ENCODE measurements at places on chromosomes 7 and 10.

DNA sequence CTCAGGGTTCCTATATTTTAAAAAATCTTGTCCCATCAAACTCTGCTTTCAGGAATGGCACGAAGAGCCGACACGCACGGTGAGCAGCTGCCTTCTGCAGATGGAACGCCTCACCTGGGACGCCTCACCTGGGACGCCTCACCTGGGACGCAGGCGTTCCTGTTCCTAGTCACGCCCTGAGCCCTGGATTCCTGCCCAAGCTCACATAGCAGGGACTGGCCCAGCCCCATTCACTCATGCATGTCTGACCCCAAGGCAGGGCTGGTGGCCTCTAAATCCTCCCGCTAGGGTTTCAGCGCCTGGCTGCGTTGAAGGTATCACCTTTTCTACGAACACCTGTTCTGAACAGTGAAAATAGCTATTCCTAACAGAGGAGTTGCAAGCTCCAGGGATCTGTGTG is 49.8 kb downstream of the CARD11 start:
- peaks cover 4% of the 10 kb centered on the region for H3K4me1 ChIP-seq
- no peak for DNase-seq
- no peak overlapping the region for H3K27ac ChIP-seq
- H3K4me3 ChIP-seq = no peak overlapping the region

DNA sequence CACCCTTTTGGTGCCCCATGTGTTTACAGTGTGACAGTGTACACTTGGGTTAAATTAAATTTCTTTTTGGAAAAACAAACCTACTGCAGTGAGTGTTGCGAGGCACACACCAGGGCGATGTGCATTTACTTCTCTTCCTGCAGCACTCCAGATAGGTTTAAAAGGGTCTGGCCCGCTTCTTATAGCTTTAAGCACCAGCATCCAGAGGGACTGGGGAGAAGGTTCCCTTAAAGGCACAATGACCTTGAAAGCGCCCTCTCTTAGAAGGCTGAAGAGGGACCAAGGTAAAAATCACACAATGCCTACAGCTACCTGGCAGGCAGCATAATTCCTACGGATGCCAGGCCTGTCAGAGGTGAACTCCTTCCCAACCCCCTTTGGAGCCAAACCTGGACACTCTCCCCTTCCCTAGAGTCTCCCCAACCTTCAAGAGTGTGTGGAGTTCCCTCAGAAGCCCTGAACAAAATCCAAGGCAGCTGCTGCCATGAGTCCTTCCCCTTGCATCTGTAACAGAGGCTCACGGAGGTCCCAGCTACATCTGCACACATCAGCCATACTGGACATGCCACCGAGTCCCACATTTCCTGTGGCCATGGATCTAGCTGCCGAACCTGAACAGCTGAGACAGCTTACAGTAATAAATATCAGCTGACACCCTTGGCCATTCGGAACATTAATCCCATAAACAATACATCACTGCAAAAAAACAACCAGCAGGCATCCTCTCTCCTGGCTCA is 33.2 kb downstream of the TRIM8 start:
- DNase-seq = no peak
- no peaks in the 10 kb centered on the region for H3K27me3 ChIP-seq
- no peak overlapping the region for H3K27ac ChIP-seq
- H3K4me3 ChIP-seq = no peak overlapping the region
- H3K4me1 ChIP-seq = peaks cover 50% of the 10 kb centered on the region

DNA sequence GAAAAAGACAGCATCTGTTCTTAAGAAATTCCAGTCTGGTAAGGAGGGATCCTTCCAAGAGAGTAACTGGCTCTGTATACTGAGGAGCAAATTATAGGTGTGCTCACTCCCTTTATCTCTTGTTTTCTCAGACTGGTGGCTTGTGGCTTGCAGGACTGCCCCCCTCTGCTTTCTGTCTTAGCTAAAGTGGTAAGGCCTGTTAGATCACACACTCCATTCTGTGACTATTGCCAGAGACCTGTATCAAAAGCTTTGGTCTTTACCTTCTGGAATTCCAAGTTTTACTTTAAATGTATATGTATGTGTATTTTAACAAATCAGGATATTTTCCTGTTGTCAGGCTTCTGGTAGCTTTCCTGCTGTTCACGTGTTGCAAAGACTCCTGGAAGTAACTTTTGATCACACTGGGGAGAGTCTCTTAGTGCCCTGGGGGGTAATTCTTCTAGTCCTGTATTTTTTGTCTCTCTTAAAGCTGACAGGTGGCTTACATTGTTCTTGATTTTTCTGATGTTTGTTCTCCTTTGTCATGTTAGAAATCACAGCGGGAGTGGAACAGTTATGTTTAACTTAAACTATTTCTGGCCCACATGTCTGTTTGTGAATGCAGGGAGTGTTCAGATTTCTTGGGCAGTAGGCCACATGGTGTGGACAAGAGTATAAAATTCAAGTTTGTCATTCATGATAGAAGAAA is 99.0 kb downstream of the PLPP4 start:
- H3K4me3 ChIP-seq = no peak overlapping the region
- H3K4me1 ChIP-seq = no peaks in the 10 kb centered on the region
- no peak overlapping the region for H3K27ac ChIP-seq

DNA sequence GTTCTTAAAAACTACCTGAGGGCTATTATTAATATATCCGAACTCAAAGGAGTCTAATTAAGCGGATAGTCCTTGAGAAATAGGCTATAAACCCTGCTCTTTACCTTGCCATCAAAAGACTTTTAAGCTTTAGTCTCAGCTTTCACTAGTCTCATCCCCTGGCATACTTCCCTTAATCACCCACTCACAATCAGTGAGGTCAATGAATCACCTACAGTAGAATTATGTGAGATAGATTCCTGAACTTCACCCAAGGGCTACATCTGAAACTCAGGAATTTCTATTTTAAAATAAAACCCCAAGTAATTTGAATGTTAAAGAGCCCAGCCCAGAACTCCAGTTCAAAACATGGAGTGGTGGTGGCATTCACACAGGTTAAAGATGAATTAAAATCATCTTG is 108.7 kb downstream of the ETV1 start:
- no peaks in the 10 kb centered on the region for H3K4me1 ChIP-seq
- no peaks in the 10 kb centered on the region for H3K27me3 ChIP-seq
- H3K36me3 ChIP-seq = no peaks in the 10 kb centered on the region
- no peak overlapping the region for H3K27ac ChIP-seq
- H3K4me3 ChIP-seq = no peak overlapping the region

GRCh38 chr7:101129603-101130117 is 2.8 kb downstream of the SERPINE1 start:
- peaks cover 4% of the 10 kb centered on the region for H3K27me3 ChIP-seq
- no peak overlapping the region for H3K27ac ChIP-seq
- no peaks in the 10 kb centered on the region for H3K36me3 ChIP-seq
- DNase-seq = no peak

DNA sequence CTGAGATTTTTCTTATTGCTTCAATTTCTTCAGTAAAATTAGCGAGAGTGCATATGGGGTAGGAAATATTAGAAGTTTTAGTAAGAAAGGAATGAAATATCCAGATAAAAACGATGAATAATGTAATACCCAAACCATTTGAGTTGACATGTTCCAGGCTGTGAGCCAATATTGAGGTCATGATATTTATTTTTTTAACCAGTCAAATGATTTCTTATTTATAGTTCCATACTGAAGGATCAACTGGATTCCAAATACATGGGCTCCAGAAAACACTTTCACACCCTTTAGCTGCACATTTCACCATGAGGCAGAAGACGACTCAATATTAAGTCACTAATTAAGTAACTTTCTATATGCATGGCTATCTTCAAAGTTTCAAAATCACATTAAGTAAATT is 312.5 kb downstream of the PPP1R3A start:
- no peak for DNase-seq
- H3K36me3 ChIP-seq = no peaks in the 10 kb centered on the region
- H3K4me1 ChIP-seq = no peaks in the 10 kb centered on the region
- H3K27me3 ChIP-seq = no peaks in the 10 kb centered on the region
- no peak overlapping the region for H3K27ac ChIP-seq

DNA sequence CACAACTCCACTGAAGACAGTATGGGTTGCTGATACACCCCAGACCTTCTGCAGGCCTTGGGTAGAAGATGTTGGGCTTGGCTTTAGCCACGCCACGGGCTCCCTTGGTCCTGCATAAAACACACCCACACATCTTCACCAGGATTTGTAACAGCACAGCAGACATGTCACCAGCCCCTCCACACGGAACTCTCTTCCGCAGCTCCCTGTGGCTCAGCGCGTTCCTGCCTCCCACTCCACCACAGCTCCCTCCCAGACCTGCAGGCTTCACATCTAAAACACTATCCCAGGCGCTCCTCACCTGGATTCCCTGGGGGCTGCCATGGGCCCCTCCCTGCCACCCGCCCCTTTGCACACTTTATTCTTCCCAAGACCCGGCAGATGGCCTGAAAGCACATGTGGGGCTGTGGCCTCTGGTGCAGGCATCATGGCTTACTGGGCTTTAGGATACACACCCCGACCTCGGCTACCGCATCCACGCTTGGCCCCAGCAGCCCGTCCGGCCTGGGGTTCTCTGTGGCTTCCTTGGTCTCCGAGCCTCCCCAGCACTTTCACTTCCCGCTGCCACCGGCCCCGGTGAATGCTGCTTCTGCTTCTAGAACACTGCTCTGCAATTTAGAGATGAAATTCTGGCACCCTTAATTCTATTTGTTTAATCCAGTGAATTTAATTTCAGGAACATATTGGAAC is 432.9 kb downstream of the DNAJB6 start:
- H3K4me1 ChIP-seq = no peaks in the 10 kb centered on the region
- no peaks in the 10 kb centered on the region for H3K27me3 ChIP-seq
- no peak overlapping the region for H3K27ac ChIP-seq
- no peak for DNase-seq
- no peaks in the 10 kb centered on the region for H3K36me3 ChIP-seq

- no peak for DNase-seq
- H3K4me3 ChIP-seq = no peak overlapping the region
- no peak overlapping the region for H3K27ac ChIP-seq
Measured at GRCh38 chr10:25175527-25176420, 973 bp downstream of the GPR158 start.

DNA sequence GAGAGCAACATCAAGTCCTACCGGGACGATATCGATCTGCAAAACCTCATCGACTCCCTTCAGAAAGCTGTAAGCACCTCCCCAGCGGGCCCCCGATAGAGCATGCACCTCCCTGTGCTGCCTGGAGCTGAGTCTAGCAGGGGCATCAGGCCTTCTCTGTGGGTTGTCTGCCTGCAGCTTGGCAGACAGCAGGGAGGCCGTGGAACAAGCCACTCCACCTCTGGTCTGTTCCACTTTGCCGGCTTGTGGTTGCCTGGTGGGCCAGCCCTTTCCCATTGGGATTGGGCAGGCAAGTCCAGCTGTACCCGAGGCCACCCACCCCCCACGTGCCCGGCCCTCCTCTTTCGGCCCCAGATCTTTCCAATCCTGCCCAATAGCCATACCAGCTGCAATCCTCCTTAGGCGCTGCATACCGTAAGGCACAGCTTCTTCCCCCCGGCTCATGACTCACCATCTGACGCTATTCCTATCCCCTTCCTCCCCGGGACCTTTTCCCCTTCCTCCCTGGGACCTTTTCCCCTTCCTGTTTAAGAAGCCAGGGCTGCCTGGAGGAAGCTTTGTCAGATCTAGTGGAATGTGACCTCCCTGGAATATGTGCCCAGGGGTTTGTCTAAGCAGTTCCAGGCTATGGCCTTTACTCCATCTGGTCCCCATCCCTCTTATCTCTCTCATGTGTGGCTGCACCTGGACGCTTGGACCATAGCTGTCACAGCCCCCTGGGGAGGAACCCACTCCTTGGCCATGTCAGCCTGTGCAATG is 28.1 kb upstream of the SH2D4B start:
- DNase-seq = no peak
- peaks cover 25% of the 10 kb centered on the region for H3K4me1 ChIP-seq
- peaks cover 83% of the 10 kb centered on the region for H3K36me3 ChIP-seq

Measured in natural killer cell (primary cell).